KG1 (cell line): ENCODE measurements at places on chromosomes 13 and 19.

DNA sequence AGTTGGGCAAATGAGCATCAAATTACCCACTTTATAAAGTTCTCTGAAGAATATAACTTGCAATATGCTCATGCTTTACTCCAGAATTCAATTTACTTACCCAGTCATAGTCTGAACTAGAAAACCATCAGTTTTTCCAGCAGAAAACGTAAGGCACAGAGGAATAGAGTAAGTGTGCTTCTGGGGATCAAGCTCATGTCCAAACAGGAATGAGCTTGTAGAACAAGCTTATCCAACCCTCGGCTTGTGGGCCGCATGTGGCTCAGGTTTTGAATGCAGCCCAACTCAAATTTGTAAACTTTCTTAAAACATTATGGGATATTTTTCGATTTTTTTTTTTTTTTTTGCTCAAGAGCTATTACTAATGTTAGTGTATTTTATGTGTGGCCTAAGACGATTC, 308.5 kb upstream of the KLF12 start:
- no peak for DNase-seq

DNA sequence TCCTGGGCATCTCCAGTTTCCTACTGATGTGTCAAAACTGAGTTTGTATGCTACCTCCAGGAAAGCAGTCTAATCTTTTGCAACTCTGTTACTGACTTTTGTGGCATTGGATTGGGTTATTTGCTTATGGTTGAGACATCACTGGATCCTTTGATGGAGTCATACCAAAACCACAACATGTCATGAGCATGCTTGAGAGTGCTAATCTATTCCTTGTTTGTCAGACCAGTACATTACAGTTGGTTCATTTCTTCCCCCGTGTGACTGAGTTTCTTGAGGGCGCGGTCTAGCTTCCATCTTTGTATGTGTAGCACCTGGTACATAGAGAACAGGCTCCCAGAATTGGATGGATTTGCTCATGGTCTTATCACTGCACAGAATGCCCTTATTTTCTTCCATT, 43.2 kb downstream of the SUGT1 start:
- no peak for DNase-seq

DNA sequence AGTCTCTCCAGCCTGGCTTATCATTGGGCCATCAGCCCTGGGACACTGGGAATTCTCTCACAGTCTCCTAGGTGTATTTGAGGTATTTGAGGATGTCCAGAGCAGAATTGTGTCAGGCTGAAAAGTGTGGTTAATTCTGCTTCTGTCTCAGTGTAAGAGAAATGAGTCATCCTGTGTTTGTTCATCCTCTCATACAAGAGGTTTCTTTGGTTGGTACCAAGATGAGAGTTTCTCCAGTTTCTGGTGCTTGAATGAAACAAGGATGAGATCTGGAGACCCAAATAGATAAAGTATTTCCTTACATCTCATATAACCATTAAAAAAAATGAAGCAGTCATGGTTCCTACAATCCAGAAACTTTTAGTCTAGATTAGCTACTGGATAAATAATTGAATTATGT, 7.7 kb downstream of the ZNF253 start:
- no peak for DNase-seq

DNA sequence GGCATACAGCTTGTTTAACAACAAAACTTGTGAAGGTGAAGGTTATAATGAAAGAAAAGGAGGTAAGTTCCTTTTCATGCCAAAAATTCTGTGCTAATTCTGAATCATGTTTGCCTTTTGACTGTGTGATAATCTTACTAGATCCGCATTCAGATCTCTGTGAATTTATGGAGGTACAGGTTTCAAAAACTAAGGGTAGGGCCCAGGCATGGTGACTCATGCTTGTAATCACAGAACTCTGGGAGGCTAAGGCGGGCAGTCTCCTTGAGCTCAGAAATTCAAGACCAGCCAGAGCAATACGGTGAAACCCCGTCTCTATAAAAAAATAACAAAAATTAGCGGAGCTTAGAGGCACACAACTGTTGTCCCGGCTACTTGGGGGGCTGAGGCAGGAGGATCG, 45.9 kb downstream of the PCDH9 start:
- DNase-seq = no peak

GRCh38 chr19:3664879-3665642, 35.2 kb downstream of the PIP5K1C start:
- no peak for DNase-seq

DNA sequence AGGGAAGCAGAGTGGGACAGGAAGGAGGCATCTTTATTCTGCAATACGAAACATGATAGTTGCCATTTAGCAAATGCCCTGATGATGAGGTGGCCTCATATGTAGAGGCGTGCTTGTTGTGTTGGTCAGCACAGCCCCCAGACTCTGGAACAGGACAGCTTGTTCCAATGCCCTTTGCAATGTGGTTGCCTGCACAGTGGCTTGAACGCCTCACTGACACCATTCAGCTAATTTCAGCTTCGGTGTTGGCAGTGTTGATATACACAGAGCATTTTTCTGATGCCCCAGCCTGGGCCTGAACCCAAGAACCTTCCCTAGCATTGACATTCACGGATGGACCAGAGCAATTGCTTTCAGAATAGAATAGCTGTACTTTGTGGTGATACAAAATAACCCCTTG, 133.3 kb downstream of the HS6ST3 start:
- DNase-seq = no peak

DNA sequence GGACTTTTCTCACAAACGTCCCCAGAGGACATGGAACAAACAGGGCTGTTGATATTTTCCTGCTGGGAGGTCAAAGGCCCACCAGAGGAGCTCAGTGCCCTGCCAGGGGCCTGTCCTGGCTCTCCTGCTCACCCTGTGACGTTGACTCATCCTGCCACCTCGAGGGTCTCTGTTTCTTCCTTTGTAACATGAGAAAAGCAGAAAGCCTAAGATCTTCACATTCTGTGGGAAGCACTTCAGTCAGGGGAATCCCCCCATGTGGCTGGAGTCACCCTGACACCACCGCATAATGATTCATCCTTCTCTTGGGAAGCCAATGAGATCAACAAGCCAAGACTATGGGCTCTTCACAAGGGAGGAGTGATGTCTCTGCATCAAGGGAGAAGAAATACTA, 147.9 kb downstream of the KATNAL1 start:
- no peak for DNase-seq

DNA sequence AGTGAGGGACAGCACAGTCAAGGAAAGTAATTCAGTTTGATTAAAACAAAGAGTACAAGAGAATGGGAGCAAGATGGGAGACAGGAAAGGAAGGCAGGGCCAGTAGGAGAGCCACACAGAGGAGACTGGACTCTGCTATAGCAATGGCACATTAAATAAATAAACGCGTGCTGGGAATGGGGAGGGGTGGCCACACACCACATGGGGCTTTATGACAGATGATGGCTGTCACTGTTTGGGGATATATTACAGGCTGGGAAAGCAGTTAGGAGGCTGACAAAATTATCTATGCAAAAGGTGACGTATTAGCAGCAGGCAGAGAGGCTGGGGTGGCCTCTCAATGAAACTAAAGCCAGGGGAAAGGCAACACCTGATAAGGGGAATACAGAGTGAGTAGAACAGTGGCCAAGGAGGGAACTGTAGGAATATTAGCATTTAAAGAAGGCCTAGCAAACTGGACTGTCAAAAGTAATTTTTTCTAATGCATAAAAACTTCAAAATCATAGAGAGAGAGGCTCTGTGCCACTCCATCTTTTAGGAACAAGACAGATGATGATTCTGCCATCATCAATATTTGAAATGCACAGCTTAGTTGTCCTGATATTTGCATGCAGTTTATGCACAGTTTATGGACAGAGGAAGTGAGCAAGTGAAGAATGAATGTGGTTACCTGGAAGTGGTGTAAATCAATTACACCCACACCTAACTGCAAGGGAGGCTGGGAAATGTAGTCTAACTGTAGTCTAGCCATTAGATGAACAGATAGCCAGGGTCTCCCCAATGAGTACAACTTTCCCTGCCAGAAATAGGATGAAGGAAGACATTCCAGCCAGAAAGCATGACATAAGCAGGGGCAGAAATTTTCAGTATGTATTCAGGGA, 346.5 kb downstream of the FOXO1 start:
- DNase-seq = no peak

DNA sequence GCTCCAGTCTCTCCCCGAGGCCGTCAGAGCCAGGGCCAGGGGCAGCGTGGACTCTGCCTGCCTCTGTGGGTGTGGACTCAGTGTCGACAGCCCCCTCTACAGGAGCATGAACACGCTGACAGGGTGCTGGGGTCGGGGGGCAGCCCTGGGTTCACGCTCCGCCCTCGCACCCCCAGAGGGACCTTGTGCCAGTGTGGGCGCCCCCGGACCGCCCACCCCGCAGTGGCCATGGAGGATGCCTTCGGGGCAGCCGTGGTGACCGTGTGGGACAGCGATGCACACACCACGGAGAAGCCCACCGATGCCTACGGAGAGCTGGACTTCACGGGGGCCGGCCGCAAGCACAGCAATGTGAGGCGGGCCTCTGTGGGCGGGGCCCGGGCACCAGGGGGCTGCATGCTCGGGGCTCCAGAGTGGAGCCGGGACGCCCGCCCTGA, 8.3 kb downstream of the TRPM4 start:
- no peak for DNase-seq

GRCh38 chr19:42028304-42029216, 34.5 kb upstream of the ATP1A3 start:
- no peak for DNase-seq

- DNase-seq = no peak
These were observed 31.0 kb upstream of the KATNAL1 start for GRCh38 chr13:30338331-30338851.

GRCh38 chr19:16605553-16605994, 22.4 kb downstream of the MED26 start:
- no peak for DNase-seq

DNA sequence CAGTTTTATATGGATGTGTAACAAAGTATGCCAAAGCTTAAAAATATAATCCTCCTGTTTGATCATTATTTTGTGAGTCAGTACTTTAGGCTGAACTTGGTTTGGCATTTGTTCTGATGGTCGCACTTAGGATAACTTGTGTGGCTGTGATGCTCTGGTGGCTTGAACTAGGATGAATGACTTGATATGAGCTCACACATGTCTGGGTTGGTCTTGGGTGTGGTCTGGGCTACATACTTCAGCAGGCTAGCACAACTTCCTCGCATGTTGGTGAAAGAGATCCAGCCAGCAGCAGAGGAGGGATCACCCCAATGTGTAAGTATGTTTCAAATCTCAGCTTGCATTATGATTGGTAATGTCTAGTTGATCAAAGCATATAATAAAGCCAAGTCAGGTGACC, 969.1 kb upstream of the PCDH9 start:
- no peak for DNase-seq

DNA sequence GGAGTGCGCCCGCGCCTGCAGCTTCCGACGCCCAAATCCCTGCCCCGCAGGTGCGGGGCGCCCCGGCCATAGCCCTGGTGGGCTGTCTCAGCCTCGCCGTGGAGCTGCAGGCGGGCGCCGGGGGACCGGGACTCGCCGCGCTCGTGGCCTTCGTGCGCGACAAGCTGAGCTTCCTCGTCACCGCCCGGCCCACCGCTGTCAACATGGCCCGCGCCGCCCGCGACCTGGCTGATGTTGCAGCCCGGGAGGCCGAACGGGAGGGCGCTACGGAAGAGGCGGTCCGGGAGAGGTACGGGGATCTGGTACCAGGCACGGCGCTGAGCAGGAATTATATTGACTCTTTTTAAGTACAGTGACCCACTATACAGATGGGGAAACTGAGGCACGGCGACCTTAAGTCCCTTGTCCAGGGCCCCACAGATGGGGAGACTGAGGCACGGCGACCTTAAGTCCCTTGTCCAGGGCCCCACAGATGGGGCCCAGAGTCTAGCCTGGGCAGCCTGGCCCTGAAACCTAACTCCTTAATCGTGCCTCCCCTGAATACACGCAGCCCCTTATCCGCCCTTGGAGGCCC, 586 bp downstream of the MRI1 start:
- peak; percentile 13 for DNase-seq

DNA sequence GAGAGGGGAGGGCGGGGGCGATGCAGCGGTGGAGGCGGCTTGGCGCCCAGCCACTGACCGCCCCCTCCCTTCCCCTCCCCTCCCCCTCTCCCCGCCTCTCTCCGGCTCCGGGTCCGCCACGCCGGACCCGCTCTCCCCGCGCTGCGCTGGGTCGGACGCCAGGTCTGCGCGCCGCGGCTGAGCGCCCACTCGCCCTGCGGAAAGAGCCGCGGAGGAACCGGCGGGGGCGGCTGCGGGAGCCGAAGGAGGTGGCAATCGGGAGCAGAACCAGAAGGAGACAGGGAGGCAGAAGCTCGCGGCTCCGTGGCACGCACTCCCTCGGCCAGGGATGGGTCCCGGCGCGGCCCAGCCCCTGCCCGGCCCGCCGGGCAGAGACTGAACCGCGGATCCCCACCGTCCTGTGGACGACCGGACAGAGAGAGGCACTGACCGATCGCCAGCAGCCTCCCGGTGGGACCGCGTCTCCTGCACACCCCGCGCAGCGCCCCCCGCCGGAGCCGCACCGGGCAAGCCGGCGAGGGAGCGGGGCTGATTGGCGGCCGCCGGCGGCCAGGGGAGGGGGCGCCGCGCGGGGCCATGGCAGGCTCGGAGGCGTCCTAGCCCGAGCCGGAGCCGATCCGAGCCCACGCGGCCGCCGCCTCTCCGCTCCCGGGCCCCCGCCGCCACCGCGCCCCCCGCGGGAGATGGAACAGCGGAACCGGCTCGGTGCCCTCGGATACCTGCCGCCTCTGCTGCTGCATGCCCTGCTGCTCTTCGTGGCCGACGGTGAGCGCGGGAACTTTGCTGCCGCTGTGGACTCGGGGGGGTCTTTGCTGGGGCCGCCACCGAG, at the start of gene VSTM2B:
TSS of gene VSTM2B (plus strand) at position 94 of the 829 bp plus-strand sequence. CDS start at position 684, 590 bp downstream.
- DNase-seq = no peak

- peak; percentile 15 for DNase-seq
These were observed 31.6 kb upstream of the TFDP1 start for GRCh38 chr13:113552786-113553434.

GRCh38 chr13:42477596-42478190, 96.3 kb upstream of the TNFSF11 start:
- no peak for DNase-seq

DNA sequence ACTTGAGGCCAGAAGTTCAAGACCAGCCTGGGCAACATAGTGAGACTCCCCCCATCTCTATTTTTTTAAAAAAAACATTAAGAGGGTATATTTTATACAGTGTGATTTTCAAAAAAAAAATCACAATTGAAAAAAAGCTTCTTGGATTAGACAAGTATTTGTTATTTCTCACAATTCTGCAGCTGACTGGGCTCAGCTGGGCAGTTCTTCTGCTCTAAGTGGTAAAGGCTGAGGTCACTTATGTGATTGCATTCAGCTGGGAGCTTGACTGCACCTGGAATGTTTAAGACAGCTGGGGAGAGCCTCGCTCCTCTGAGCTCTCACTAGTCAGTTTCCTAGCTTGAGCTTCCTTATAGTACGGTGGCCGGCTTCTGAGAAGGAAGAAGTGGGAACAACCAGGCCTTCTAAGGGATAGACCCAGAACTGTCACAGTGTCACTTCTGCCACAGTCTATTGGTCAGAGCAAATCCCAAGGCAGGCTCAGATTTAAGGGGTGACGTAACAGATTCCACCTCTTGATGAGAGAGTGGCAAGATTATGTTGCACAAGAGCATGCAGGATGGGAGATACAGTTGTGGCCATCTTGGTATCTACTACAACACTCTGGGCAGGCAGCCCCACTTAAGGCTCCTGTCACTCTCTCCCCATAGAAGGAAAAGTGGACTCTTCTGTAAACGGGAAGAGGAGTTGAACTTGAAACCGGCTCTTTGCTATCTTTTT, 19.7 kb upstream of the IRGC start:
- DNase-seq = no peak

GRCh38 chr19:6229216-6229913, 50.4 kb downstream of the MLLT1 start:
- DNase-seq = no peak

- DNase-seq = no peak
These were observed 125.9 kb downstream of the MIPEP start for GRCh38 chr13:23763318-23763717.
